ENCODE measurements at places on chromosomes 12 and 14.

DNA sequence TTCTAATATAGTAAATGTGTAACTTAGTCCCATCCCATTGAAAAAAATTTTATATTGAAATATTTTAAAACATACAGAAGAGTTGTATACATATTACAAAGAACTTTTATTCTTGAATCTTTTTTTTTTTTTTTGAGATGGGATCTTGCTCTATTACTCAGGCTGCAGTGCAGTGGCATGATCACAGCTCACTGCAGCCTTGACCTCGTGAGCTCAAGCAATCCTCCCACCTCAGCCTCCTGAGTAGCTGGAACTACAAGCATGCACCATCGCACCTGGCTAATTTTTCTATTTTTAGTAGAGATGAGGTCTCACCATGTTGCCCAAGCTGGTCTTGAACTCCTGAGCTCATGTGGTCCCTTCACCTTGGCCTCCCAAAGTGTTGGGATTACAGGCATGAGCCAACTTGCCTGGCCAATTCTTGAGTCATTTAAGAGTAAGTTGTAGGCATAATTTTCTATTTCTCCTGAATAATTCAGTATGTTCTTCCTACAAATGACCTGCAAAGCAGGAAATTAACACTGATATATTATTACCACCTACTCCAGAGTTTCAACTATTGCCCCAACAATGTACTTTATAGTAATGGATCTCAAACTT lies 153.0 kb upstream of the BMP4 start:
- no peak for DNase-seq

DNA sequence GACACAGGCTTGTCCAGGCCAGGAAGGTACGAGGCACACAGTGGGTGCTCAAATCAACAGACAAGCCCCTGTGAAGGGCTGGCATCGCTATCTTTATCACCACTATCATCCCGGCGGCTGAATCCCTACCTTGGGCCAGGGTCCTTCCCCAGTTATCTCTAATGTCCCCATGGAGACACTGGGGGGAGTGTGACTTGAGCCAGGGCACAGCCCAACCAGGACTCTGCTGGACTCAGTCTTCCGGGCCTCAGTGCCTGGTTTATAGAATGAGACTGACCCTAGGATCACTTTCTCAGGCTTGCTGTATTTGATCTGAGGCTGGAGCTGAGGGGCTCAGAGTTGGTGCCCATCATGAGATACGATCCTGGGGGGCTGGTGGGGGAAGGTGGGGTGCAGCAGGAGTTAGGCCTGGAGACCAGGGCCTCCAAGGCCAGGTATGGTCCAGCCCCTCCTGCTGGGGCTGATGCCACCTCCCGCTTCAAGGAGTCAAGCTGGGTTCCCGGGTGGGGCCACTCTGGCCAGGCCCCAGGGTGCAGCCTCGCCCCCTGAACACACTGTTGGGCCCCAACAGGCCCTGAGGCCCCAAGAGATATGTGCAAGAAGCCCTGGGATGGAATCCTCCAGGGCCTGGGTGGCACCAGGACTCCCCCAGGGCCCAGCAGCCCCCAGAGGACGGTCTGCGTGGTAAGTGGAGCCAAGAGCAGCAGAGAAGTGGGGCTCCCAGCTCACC lies 11.8 kb downstream of the BEGAIN start:
- no peak for DNase-seq

- no peak for DNase-seq
Measured at GRCh38 chr14:58914279-58914855, 274.1 kb upstream of the DAAM1 start.

DNA sequence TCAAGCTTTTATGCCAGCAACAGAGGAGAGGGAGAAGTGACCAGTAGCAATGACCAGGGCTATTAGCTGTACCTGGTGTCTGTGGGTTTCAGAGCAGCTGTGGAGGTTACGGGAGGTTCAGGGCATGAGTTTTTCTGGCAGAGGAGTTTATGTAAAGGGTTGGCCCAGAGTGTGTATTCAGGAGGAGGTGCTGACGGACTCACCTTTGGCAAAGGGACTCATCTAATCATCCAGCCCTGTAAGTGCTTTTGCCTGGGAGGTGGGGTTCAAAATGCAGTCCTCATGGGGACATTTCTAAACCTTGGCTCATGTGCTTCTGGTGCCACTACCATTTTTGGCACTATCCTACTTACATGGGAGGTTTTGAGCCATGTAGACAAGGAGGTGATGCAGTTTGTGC lies 95.3 kb downstream of the DAD1 start:
- DNase-seq: no peak

- no peak for DNase-seq
Measured at GRCh38 chr14:76350671-76351070, 25.3 kb upstream of the ESRRB start.

DNA sequence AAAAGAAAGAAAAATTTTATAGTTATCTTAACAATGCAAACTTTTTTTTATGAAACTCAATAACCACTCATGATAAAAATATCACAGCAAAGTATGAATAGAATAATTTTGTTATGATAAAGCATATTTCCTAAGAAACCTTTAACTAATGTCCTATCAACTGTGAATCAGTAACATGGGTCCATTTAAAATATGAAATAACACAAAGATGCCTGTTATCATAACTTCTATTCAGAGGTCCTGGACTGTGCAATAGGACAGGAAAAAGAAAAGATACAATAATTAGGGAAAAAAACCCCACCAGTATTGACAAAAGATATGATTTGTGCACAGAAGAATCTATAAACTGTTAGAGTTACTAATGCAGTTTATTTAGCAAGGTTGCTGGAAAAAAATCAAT lies 245.4 kb downstream of the FOXN3 start:
- DNase-seq: no peak

DNA sequence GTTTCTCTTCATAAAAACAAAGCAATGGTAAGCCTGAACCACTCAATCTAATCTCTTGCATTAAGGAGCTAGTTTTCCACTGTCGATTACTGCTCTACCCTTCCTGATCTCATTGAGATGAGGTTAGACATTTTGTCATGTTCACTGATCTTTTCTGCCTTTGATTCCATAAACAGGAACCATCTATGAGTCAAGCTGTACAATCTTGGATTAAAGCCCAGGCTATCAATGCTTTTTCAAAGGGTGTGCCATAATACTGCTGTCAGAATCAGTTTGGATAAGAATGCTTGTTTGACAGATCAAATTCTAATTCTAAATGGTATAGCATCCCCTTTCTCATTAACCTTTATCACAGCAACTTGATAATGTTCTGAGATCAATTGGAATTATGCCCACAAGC lies 16.1 kb downstream of the GRIP1 start:
- DNase-seq: peak; percentile 45

DNA sequence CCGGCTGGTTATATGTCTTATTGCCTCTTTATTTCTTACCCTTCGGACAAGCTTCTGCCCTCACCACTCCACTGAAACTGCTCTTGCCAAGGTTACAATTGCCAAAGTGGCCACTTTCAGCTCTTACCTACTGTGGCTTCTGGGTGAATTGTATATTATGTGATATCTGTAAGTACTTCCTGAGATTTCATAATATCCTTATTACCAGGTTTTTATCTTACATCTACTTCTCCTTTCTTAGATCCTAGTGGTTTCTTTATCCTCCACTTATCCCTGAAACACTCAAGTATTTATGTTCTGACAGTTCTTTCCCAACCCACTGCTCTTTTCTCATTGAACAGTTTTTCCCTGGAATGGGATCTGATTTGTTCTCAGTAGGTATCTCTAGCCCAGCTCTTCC lies 10.5 kb downstream of the CELA1 start:
- no peak for DNase-seq

DNA sequence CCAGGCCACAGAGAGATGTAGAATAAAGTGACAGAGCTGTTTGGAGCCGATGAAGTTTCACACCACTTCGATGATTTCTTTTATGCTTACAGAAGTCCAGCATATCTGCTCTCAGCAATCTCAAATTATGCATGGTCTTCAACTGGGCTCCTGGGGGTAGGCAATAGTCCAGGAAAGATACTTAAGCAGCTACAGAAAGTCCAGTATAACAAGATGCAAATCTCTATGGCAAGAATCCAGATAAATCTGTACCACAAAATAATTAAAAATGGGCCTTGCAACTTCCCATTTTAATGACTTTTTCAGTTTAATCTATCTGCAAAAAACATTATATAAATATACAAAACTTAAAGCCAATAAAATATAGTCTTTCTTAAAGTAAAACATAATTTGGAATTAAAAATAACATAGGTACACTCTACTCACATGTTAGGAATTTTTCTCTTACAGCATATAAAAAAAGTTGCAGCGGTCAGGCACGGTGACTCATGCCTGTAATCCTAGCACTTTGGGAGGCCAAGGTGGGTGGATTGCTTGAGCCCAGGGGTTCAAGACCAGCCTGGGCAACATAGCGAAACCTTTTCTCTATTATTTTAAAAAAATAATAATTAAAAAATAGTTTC lies 20.5 kb upstream of the RAD51AP1 start:
- peak; percentile 75 for DNase-seq

DNA sequence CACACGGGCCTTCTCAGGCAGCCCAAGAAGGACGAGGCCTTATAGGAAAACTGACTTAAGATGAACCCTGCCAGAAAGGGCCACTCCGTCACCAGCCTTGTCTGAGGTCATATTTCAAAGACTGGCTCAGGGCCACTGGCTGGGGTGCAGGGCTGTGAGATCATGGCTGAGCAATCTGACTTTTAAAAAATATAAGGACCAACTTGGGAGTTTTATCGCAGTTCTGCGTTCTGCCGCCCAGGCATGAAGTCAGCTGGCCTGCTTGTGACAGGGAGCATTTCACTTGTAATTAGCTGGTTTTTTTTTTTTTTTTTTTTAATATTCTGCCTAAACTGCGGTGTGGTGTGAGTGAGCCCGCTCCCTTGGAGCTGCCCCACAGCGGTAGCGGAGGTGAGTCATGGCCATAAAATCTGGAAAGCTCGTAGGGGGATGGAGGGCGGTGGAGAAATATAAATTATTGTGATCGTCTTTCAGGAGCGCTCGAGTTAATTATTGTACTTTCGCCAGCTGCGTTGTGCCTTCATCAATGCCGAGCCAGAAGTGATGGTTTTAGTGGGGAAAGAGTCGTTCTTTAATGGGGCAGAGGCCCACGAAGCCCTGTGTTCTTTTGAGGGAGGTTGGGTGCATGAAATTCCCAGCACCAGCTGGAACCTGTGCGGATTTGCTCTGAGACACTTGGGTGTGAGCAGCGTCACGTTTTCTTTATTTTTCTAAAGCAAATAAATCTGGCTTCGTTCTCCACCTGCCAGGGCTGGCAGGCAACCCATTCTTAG lies 231.9 kb downstream of the C12orf75 start:
- DNase-seq: peak; percentile 95

DNA sequence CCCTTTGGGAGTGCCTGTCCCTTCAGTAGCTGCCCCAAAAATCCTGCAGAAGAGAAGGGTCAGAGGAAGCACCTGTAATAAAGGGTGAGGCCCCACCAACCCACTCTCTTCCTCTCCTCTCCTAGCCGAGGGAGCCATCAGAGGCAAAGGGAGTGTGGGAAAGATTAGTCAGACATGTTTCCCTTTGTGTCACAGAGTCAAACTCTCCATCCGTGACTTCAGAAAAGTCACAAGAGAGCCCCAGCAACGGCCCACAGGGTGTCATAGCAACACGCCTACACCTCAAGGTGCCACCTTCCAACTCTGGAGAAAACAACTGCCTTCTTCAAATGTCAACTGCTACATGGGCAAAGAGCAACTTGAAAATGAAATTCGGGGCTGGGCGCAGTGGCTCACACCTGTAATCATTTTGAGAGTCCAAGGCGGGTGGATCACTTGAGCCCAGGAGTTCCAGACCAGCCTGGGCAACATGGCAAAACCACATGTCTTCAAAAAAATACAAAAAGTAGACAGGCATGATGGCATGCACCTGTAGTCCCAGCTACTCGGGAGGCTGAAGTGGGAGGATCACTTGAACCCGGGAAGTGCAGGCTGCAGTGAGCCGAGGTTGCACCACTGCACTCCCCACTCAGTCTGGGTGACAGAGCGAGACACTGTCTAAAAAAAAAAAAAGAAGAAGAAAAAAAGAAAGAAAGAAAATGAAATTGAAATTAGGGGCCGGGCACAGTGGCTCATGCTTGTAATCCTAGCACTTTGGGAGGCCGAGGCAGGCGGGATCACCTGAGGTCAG lies 17.7 kb upstream of the CD27 start:
- DNase-seq: no peak

DNA sequence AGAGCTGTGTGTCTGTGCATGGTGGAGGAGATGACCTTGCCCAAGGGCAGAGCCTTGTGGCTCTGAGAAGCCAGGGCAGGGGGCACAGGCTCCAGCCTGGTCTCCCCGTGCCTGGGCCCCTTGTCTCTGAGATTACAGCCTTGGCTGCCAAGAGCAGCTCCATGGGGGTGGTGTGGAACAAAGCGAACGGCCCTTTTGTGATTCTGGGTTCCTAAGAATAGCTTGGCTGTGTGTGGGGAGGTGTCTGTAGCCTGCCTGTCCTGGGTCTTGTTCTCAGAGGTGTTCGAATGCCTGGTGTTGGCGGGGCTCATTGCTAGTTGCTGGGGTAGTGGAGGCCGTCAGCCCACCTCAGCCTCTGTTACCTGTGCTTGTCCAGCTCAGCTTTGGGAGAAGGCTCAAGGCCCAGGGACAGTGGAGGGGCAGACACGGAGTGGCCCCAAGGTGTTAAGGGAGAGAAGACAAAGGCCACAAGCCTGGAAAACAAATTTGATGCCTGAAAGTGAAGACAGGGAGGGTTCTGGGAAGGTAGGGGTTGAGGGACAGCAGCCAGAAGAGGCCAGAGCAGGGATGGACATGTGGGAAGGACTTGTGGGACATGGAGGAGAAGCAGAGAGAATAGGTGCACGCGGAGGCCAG lies 7.4 kb upstream of the MYH7 start:
- DNase-seq: no peak

DNA sequence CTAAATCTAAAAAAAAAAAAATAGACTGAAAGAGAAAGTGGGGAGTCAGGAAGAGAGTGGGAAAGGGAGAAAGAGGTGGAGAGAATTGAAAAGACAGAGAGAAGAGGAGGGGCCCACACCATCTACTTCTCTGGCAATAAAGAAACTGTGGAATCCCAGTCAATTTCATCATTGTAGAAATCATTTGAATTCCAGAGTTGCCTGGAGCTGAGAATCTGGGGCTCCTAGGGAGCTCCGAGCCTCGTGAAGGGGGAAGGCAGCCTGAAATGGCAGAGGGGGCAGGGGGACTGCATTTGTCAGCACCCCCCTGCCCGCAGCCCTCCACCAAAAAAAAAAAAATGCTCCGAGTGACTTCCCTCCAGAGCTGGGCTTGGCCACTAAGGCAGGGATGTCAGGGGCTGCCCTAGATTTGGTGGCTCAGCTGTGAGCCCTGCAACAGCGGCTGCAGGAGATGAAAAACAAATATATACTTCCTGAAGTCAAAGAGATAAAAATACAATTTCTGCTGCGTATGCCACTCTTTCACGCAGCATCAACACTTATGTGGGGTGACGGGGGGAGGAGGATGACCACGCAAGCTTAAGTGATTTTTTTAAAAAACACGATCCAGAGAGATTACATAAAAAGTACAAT lies 80.5 kb downstream of the BCL11B start:
- DNase-seq: no peak

DNA sequence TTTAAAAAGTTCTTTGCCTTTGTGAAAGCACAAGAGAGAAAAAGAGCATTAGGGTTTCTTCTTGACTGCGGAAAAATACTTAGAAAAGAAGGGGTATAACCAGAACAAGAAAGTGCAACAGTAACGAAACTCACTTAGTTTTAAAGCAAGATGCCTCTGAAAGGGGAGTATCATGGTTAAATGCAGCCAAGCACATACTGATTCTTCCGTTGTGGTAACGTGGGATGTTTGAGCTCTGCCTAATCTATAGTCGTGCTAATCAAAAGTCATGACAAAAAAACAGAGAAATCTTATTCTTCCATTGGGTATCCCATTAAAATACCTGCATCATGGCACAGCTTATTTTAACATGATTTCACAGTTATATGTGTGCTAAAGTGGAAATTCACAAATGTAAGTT lies 187.8 kb upstream of the LRFN5 start:
- DNase-seq: no peak

GRCh38 chr12:132584429-132584828 lies 26.0 kb downstream of the LRCOL1 start:
- no peak for DNase-seq
